ENCODE measurements at places on chromosomes 12 and 14. TPM values are rescaled to one million over a fixed set of nuclear protein-coding genes. Genes with fewer than 3 reads are reported as not detected.

SERPINA9 gene
- not detected for total RNA-seq

TMEM119 gene
- 3.9 TPM for total RNA-seq

KRT85 gene
- not detected for total RNA-seq

SMOC1 gene
- 12.9 TPM for total RNA-seq

SERPINA4 gene
- not detected for total RNA-seq

RALGAPA1 gene
- 34.4 TPM for total RNA-seq

ANKRD33 gene
- 0.03 TPM for total RNA-seq

KRT75 gene
- total RNA-seq = not detected

TOMM20L gene
- total RNA-seq = not detected

SLC6A15 gene
- 0.33 TPM for total RNA-seq

SLCO1C1 gene
- 2.0 TPM for total RNA-seq

NID2 gene
- total RNA-seq = 183 TPM

PLEKHA5 gene
- total RNA-seq = 23.2 TPM

KRT80 gene
- total RNA-seq = 0.65 TPM

FAM234B gene
- total RNA-seq = 12.6 TPM

MFAP5 gene
- total RNA-seq = 37.3 TPM

DDN gene
- 0.20 TPM for total RNA-seq

OAS2 gene
- 4.2 TPM for total RNA-seq

FGF23 gene
- not detected for total RNA-seq

KRT71 gene
- total RNA-seq = not detected

MORN3 gene
- 0.86 TPM for total RNA-seq

ASB2 gene
- total RNA-seq = 0.52 TPM

ARL1 gene
- 207 TPM for total RNA-seq

TEX22 gene
- 0.17 TPM for total RNA-seq

MAP3K9 gene
- 0.07 TPM for total RNA-seq

SELPLG gene
- total RNA-seq = 2.7 TPM

KRT3 gene
- not detected for total RNA-seq

SLC10A1 gene
- total RNA-seq = not detected

SERPINA12 gene
- not detected for total RNA-seq

CIROP gene
- total RNA-seq = not detected

EP400 gene
- 20.2 TPM for total RNA-seq

KERA gene
- not detected for total RNA-seq

MED6 gene
- total RNA-seq = 22.5 TPM

KRT84 gene
- total RNA-seq = not detected

DHRS2 gene
- not detected for total RNA-seq

GPRC5A gene
- total RNA-seq = 56.1 TPM

SLC8B1 gene
- 18.4 TPM for total RNA-seq

TUNAR gene
- total RNA-seq = not detected

KRT72 gene
- total RNA-seq = not detected

ARHGEF25 gene
- 31.5 TPM for total RNA-seq

C1QL4 gene
- 0.07 TPM for total RNA-seq

HOXC5 gene
- total RNA-seq = 0.39 TPM

KRT78 gene
- not detected for total RNA-seq

SNRNP35 gene
- total RNA-seq = 16.6 TPM

TMX1 gene
- total RNA-seq = 31.2 TPM
